Central memory CD4-positive, alpha-beta T cell (primary cell): ENCODE measurements at places on chromosomes 13 and 19.

GRCh38 chr13:97344265-97345175, 89.4 kb upstream of the RAP2A start:
- DNase-seq: peak; percentile 6

GRCh38 chr13:109665781-109666249, 120.6 kb downstream of the IRS2 start:
- no peak for DNase-seq

- DNase-seq: no peak
These were observed 665.6 kb downstream of the FGF9 start for GRCh38 chr13:22336460-22336859.

- no peak for DNase-seq
These were observed 2674.7 kb upstream of the PCDH20 start for GRCh38 chr13:64090311-64090710.

DNA sequence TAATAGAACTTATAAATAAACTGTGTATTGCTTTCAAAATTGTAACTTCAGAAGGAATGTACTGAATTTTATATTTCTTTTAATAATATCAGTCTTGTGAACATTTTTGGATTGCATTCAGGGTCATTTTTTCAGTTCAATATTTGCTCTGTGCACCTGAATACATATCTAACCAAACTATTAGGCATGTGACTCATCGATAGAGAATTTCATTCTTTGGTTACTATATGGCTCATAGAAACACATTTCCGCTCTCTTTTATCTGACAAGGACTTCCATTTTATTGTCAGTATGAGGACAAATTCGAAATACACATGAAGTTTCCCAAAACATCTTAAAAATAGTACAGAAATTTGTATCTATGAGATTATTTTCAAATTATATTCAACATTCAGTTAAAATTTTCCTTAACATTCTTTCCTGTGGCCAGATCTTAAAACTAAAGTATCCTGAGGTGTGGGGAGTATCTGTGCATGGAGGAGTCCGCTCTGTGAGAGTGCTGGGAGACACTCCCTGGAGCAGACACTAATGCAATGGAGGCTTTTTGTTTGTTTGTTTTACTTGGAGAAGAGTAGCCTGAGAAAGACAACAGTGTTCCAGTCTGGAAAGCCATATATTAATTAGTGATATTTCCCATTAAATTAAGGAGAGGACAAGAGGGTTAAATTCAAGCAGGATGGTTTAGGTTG, 483.6 kb downstream of the PCDH20 start:
- no peak for DNase-seq
